ENCODE measurements at places on chromosomes 1 and 21.
A peak's percentile ranks its signal among the peaks of the same experiment; 100 is the strongest.

GRCh38 chr1:107464827-107465226 is 324.0 kb downstream of the NTNG1 start:
- no peak for DNase-seq

- DNase-seq = no peak
Measured at GRCh38 chr1:3126756-3127678, 58.0 kb downstream of the PRDM16 start.

DNA sequence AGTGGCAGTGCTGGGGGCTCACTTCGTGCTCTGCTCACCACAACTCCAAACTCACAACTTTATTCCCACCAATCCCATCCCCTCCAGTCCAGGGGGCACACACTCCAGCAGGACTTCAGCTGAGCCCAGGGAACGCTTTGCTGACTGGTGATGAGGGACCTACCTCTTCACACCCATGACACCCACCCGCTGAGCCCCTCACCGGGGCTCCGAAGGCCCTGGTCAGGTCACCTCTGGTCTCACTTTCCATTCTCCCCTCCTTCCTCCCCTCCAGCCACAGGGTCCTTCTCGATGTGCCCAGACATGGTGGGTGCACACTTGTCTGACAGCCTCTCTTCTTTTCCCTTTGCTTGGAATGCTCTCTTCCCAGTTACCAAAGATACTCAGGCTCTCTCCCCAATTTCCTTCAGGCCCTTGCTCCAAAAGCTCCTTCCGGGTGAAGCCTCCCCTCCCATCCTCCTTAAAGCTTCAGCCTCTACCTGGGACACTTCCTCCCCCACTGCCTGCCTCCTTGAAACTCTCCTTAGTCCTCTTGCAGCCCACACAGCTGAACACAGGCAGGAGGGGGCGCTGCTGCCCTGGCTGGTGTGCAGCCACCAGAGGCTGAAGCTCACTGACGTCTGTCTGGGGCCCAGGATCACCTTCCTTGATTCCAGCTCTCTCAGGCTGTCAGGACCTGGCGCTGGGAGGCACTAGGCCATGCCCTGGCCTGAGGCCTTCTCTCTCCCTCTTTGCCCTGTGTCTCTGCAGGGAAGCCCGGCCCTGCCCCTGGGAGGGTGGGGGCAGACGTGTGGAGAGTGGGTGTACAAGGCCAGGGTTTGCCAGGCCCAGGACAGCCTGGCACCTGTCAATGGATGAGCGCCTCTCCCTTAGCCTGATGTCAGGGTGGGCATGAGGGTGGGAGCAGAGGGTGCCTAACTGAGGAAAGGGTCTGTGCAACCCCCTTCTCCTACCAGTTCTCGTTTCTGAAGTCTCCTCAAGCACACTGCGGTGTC is 1.6 kb downstream of the KCNE1 start:
- no peak for DNase-seq

DNA sequence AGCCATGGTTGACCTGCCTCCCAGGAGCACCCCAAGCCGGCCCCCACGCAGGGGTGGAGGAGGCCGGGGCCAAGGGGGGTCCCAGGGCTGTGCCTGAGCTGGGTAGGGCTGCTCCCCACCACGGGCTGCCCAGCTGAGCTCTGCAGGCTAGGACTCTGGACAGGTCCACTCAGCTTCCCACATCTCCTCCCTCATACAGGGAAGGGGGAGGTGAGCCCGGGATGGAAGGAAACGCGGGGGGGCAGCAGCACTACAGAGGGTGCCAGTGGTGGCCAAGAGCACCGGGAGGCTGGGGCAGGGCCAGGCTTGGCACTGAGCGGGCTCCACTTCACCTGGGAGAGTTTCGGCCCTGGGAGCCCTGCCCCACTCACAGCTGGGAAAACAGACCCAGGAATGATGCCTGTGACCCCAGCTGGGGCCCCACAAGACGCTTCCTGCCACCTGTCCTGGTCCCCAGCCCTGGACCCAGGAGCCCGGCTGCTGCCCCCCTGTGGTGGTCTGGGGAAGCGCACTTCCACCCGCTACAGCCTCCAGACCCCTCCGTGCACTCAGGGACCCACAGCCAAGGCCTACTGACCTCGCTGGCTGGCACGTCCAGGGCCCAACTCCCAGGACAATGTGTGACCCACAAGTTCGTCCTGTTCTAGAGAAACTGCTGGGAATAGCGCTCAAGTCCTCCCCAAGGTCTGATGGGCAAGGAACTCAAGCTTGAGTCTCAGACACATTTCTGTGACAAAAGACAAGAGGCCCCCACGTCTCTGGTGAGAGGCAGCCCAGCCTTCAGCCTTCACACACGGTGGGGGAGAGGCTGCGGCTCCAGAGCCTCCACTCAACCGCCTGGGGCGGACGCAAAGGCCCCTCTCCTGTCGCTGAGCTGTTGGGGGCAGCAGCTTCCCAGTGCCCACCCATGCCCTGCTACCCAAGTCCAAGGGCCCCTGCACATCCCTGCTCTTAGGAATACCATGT is 3.0 kb downstream of the AURKAIP1 start:
- DNase-seq = peak; percentile 23

GRCh38 chr1:17251246-17251645 is 2.3 kb downstream of the PADI3 start:
- no peak for DNase-seq

- no peak for DNase-seq
Measured at GRCh38 chr1:218364028-218364710, 19.0 kb downstream of the TGFB2 start.

GRCh38 chr1:108692724-108693655 is 880 bp downstream of the PRPF38B start:
- DNase-seq = peak; percentile 55

DNA sequence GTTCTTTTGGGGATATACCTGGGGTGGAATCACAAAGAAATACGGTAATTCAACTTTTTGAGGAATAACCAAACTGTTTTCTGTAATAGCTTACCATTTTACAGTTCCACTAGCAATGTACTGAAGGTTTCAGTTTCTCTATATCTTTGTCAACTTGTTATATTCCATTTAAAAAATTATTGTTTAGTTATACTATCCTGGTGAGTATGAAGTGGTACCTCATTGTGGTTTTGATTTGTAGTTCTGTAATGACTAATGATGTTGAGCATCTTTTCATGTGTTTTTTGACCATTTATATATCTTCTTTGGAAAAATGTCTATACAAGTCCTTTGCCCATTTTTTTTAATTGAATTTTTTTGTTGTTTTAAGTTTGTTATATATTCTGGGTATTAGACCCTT is 39.4 kb downstream of the MAST2 start:
- DNase-seq = no peak

DNA sequence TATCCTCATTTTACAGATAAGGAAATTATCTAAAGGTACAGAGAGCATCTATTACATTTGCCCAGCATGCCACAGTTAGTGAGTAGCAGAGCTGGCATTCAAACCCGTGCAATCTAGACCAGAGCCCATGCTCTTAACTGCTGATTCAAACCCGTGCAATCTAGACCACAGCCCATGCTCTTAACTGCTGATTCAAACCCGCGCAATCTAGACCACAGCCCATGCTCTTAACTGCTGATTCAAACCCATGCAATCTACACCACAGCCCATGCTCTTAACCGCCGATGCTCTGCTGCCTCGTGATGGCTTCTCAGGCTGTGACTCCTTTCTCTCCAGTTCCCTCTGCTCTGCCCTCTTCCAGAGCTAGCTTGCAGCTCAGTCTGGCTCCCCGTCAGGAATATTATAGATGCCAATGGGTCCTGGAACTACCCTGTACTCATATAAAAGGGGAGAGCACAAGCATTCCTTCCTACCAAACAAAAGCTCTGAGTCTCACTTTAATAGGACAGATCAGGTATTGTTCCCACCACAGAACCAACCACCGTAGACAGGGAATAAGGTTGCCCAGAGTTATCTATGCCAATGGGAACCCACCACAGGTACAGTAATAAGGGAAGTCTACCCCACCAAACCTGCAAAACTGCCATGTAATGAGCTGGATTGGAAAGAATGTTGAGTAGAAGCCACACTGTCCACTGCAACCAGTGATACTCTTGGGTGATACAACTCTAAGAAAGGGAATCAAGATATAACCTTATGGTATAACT is 78.4 kb downstream of the SMYD3 start:
- no peak for DNase-seq

- no peak for DNase-seq
Measured at GRCh38 chr1:177928194-177928593, 41.7 kb downstream of the SEC16B start.

DNA sequence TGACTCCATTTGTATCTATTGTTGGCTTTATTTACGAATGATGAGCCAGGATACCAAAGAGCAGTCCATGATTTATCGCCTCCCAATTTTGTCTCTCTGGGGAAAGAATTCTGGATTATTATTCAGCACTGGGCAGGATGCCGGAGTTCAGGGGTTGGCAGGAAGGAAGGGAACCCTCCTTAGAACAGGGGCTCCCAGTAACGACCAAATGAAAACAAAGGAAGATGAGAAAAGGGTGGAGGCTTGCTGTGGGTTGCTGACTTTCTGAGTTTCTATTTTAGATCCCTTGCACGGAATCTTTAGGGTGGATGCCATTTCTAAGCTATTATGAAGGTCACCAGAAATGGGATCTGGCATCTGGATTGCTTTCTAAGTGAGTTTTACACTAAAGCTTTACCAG is 231.2 kb upstream of the LYPLAL1 start:
- no peak for DNase-seq

- DNase-seq = no peak
Measured at GRCh38 chr1:83741348-83741747, 257.6 kb downstream of the TTLL7 start.

DNA sequence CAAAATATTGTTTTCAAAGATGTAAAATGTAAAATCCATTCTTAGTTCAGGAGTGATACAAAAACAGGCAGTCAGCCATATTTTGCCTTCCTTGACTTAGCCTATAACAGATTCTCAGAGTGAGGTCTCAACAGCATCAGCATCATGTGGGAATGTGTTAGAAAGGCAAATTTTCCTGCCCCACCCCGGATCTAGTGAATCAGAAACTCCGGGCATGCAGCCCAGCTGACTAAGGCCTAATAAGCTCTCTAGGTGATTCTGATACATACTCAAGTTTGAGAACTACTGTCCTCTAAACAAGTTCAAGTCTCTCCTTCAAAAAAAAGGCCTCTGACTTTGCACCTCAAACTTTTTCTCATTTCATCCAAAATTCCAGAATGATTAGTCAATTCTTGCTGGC is 46.9 kb upstream of the PRRC2C start:
- DNase-seq = no peak

DNA sequence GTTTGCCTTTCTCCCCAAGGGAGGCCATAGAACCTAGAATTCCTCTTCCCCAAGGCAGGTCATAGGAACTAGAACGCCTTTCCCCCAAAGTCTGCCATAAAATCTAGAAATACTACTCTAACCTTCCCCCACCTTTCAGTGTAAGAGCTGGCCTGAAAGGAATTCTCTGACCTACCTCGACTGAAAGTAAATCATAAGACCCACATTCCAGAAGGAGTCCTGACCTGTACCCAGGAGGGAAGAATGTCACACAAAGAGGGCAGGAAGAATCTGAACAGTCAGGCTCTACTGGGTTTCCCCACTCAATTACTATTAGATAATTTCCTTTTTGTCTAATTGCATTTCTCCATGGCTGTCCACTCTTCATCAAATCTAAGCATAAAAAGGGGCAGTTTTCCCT is 5.7 kb upstream of the ATG4C start:
- no peak for DNase-seq

GRCh38 chr1:168121401-168122011 is 15.2 kb downstream of the GPR161 start:
- no peak for DNase-seq

DNA sequence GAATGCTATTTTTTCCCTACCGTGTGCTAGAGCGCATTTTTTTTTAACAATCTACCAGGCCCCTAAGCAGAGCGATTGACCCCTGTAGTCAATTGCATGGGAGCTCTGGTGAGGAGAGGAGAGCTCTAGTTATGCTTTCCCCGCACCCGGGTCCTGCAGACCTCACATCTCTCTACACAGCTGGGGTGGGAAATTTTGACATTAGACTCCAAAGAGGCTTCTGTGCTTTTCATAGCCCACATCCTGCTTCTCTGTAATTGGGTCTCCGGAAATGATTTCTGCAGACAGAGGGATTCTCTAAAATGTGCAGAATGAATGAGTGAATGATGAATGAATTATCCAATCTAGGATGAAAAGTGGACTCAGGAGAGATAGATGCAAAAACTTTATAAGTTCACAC is 41.5 kb upstream of the DUSP10 start:
- DNase-seq = no peak

GRCh38 chr1:100851726-100852125 is 42.9 kb downstream of the EXTL2 start:
- no peak for DNase-seq

DNA sequence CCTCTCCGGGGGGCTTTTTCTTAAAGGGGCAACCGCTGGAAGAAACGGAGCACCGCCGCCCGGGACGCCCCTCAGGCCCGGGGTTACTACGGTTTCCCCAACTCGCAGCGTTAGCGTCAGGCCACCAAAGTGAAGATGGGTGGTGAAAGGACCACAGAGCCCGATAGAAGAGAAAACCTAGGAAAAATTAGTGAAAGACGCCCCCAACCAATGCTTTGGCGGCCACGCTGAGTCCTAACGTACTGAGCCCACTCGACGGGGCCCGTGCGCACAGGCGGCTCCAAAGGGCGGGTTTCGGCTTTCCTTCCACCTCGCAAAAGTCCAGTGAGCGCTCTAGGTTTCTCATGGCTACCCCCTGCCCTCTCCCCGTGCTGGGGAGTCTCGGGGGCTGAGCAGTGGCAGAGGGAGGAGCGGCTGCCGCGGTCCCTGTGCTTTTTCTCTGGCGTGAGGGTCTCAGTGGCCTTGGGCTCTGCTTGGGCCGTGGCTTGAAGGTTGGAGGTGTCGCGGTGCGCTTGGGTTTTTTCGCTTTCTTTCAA is 12.2 kb upstream of the SPEN start:
- DNase-seq = no peak

DNA sequence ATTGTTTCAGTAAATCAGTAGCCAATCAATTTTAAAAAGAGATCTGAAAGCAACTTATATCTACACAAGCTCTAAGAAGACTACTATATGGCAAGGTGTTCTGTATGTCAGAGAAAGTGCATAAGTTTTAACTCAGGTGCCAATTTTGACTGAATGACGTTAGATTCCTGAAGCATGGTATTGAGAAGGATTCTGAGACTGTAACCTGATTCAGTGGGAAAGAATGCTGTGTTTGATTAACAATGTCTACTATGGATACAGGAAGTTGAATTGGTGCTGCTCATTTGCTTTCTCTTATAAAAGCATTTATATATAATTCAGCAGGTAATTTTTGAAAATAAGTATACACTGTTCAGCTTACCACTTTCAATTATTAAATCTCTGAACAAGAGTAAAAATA is 156.3 kb downstream of the PAPPA2 start:
- no peak for DNase-seq

DNA sequence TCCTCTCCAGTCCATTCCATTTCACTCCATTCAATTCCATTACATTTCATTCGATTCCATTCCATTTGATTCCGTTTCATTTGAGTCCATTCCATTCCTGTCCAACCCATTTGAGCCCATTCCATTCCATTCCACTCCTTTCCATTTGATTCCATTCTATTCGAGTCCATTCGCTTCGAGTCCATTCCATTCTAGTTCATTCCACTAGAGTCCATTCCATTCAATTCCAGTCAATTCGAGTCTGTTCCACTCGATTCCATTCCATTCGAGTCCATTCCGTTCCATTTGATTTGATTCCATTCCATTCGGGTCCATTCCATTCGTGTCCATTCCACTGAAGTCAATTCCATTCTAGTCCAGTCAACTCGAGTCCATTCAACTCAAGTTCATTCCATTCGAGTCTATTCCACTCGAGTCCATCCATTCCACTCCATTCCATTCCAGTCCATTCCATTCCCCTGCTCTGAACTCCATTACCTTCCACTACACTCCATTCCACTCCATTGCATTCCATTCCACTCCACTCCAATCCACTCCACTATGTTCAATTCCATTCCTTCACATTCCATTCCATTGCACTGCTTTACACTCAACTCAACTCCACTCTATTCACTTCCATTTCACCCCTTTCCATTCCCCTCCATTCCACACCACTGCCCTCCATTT is 2569.4 kb upstream of the TPTE start:
- no peak for DNase-seq

Data from NCI-H1105 (cell line).